HAP-1 (cell line): ENCODE measurements at places on chromosomes 3 and 15.

- no peak for DNase-seq
Measured at GRCh38 chr3:14891135-14892132, 55.9 kb upstream of the NR2C2 start.

DNA sequence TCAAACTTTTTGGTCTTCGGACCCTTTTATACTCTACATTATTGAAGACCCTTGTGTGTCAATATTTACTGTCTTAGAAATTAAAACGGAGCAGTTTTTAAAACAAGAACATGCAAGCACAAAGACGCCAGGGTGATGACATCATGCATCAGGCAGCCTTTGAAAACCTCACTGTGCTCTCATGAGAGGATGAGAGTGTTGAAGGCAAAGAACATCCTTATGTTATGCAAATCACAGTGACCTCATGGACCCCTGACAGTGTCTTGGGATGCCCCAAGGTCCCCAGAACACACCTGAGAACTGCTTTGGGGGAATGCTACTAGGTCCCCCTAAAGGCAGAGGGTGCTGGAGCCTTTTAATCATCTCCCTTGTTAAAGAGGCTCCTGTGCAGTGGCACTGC is 51.6 kb downstream of the CHDH start:
- DNase-seq, result no peak

DNA sequence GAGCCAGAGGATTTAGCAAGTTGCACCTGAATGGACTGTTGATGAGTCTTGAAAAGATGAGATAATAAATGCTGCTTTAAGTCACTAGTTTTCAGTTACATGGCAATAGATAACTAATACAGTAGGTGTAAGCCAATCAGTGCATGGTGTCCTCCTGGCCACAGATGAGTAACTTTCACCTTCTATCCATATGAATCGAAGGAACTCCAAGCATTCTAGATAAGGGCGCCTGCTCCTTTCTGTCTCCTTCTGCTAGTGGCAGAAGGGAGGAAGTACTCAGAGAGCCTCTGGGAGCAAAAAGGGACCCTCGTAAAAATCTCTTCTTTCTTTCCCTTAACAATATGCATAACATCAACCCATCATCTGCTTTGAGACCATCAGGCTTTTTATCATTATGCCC is 37.3 kb downstream of the TM6SF1 start:
- DNase-seq, result no peak

DNA sequence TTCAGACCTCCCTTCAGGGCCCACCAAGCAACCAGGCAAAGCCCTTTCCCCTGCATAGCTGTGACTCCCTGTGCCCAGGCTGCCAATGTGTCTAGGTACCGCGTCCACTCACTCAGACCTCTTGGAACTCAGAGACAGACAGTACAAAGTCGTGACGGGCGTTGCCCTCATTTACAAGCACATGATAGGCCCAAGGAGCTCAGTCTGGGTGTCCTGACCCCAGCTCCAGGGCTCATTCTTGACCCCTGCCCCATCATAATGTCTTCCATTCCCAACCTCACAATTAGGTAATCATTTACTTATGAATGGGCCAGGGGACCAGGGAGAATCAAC is 56.0 kb downstream of the KLF13 start:
- DNase-seq, result no peak

DNA sequence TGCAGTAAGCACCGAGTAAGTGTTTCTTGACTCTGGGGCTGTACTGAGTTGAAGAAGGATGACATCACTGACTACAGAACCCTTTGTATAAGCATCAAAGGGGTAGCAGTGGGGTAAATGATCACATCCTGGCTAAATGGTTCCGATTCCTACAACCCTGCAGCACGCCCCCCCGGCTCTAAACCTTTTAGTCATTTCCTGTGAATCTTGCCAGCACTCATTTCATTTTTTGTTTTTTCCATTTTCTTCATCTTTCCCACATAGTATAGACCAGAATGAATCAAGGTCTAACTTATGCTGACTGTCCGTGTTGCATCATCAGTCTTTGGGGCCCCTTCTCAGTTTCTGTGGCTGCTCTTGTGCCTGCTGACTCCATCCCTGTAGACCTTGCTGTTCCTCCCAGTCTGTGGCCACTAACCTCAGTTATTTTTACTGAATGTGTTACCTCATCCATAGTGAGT is 383.1 kb upstream of the TPRG1 start:
- no peak for DNase-seq

- no peak for DNase-seq
Measured at GRCh38 chr3:137131081-137131480, 173.3 kb downstream of the IL20RB start.

- peak; percentile 6 for DNase-seq
Measured at GRCh38 chr15:67019884-67020520, 45.4 kb upstream of the SMAD3 start.

GRCh38 chr15:94602754-94603470 is 371.6 kb downstream of the MCTP2 start:
- DNase-seq, result no peak

GRCh38 chr15:57460208-57460816 is 84.0 kb downstream of the CGNL1 start:
- no peak for DNase-seq

DNA sequence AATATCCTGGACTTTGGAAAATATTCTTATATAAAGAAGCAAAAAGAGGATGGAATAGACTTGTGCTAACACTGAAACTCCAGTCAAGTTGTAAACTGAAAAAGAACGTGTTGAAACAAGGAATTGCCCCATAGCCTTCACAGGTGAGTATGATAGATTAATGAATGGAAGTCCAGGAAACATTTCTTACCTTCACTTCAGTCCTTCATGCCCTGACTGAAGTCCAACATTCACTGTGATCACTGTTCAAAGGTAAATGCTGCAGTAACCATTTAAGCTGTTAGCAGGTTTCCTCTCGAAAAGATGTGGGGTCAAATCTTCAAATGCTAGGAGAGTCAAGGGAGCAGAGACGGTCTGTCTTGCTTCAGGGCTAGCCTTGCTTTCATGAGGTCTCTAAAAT is 46.1 kb downstream of the SLC30A4 start:
- DNase-seq, result no peak

- no peak for DNase-seq
Measured at GRCh38 chr3:143063018-143063417, 56.6 kb upstream of the CHST2 start.

- no peak for DNase-seq
Measured at GRCh38 chr3:8200996-8201395, 300.6 kb upstream of the LMCD1 start.

GRCh38 chr3:149402481-149402880 is 25.0 kb upstream of the TM4SF1 start:
- DNase-seq, result no peak

DNA sequence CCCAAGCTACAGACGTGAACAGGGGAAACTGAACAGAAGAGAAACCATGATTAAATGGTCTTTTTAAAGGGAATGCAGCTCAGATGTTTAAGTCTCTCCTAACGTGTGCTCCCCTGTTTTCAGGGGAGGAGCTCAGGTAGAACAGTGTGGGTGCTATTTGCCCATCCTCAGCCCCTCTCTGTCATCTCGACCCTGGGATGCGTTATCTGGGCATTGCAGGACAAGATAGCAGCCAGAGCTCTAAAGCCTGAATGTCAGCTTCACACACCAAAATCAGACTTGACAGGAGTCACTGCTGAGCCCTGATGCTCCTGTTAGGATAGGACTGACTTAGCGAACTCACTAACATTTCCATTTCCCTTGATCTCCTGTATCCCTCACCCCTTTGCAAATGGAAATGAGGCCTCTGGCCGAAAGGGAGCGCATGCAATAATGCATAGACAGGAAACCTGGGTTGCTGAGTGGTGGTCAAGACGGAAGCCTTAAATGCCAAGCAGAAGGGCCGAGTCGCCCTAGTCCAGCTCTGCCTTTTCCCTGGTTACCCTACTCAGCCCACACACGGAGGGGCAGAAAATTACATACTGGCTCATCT is 234.9 kb upstream of the TPM1 start:
- DNase-seq, result no peak

- no peak for DNase-seq
Measured at GRCh38 chr3:50173685-50174516, 17.5 kb upstream of the GNAT1 start.

GRCh38 chr3:14787630-14788029 is 31.1 kb upstream of the FGD5 start:
- DNase-seq, result no peak

GRCh38 chr15:63188247-63188925 is 1.0 kb upstream of the RAB8B start:
- DNase-seq, result peak; percentile 53

DNA sequence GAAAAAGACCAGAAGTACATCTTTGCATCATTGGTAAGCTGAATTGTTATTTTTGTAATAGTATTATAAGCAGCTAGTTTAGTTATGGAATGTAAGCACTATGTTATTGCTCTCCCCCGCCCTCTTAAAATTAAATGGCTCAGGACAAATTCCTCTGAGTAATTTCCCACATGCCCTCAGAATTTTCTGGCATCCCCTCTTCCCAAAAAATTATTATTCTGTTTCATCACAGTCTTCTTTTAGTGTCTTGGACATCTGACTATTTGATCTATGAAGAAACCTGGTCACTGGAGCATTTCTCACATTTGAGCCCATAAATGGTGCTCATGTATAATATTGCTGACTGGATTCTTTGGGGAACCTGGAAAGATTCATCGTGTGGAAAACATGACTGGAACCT is 68.3 kb downstream of the KLHL25 start:
- DNase-seq, result no peak
